NCI-H526 (cell line): ENCODE measurements at places on chromosomes 3 and 15.
A peak's percentile ranks its signal among the peaks of the same experiment; 100 is the strongest.

DNA sequence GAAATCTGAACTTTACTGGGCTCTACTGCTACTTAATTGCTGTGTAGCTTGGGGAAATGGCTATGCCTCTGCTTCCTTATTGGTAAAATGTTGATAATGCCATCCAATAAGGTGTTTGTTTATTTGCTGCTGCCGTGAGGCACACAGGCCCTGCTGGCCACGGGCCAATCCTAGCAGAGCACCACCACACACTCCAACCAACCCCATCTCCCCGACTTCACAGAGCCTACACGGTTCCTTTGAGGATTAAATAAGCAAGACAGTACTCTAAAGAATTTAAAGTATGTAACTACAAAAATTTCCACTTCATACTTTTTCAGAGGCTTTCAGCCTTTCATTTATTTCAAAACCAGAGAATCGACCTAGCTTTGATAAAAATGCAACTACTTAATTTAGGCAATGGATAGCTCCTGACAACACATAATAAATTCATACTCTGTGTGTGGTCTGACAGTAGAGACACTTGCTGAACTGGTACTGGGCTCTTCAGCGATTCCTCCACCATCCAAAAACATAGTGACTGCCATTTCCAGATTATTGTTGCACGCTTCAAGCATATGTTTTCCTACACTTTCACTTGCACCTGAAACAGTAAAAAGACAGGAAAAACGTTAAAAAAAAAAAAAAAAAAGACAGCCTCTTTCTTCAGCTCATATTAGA is 25.3 kb downstream of the UBXN7 start:
- no peak for DNase-seq

- peak; percentile 21 for DNase-seq
These were observed 52.2 kb downstream of the EXOG start for GRCh38 chr3:38548154-38548931.

DNA sequence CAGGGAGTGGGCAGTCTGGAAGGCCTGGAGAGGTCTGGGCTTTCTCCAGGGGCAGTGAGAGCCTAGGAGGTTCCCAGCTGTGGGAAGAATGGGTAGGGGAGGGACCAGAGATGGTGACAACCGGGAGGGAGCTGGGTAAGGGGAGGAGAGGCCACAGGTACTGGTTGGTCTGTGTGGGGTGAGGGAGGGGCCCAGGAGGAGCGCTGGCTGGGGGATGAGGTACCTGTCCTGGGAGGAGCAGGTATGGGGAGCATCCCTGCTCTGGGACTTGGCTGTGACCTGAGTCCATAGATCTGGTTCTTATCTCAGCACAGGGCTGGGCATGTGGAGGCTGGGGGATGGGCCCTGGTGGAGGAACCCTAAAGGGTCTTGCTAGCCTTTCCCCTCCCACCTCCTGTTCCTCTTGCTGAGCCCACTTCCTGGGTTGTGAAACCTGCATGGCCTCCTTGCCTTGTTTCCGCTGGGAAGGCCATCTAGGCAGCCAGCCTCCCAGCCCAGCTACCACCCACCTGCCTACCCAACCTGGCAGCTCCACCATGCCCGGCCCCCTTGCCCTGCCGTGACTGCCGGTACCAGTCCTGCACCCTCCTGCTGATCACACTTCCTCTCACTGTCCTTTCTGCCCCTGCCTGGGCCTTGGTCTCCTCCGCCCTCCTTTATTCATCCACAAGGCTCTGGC is 11.0 kb downstream of the PRKCD start:
- DNase-seq: no peak

DNA sequence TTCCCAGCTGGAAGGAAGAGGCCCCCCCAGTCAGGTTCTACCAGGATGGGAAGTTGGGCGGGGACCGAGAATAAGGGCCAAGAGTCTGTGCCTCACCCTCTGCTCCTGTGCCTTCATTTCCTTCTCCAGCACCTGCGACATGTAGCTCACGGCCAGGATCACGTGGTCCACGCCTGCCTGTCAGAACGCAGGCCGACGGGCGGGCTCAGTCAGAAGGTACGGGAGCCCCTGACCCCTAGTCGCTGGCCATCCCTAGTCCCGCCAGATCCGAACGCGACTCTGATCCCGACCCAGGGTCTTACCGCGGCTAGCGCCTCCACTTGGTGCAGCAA is 489 bp downstream of the GMPPB start:
- DNase-seq: peak; percentile 29

DNA sequence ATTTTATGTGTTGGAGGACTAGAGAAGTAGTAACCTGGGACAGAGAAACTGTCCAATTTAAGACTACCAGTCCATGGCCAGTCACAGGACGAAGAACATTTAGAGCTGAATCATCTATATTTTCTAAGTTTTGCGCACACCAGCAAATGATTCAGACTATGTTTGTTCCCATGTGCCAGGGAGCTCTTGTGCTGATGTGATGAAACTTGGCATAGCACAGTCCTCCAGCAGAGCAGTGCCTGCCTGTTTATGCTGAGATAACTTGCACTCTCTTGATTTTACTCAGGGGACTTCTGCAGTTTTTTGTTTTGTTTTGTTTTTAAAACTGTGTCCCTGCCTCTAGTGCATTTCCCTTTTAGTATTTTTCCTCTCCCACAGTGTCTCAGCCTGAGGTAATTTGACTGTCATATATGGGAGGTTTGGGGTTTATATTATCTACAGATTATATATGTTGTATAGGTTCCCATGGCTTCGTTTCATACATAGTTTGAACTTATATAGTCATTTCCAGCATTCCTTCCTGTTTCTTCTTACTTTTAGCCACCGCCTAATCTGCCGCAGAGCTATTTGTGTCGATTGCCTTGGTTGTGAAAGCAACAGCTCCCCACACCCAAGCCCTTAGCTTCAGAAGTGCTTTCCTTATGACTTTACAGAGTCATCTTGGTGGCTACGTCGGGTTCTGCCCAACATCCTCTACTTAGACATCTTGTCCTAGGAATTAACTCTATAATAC is 45.5 kb downstream of the PPM1L start:
- no peak for DNase-seq

- no peak for DNase-seq
These were observed 21.9 kb upstream of the PLSCR2 start for GRCh38 chr3:146491303-146491702.

DNA sequence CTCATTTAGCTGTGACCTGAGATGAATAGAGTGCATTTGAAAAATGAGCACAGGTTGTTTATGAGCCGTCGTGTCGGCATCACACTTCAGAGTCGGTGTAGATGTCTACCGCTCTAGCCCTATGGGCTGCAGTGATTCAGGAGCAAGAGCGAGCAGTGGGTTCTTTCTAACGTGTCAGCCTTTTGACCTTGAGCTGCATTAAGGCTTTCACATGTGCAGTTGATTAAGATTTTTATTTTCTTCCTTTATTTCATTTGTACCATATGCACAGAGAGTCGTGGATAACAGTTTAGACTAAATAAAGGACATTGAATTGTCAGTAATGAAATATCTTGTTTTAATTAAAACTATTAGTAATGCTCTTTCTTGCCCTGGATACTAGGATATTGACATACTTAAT is 368.2 kb downstream of the PTPRG start:
- no peak for DNase-seq

- DNase-seq: peak; percentile 27
These were observed 58.2 kb downstream of the RAB7A start for GRCh38 chr3:128784232-128784631.

DNA sequence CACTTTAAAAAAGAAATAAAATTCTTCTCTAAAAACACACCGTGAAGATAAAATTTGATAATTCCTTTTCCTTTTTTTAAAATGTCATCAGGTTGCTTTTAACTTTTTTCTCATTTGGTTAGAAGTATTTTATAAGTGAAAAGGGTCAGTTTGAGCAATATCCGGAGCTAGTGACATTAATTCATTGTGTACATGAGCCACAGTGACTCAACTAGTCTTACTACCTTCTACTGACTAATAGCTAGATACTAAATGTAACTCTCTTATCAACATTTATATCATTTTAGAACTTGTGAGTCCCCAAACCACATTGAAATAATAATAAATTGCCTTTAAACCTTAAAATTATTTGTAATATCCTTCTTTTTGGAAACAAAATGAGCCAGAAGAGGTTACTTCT is 101.2 kb upstream of the ZBTB20 start:
- DNase-seq: no peak

DNA sequence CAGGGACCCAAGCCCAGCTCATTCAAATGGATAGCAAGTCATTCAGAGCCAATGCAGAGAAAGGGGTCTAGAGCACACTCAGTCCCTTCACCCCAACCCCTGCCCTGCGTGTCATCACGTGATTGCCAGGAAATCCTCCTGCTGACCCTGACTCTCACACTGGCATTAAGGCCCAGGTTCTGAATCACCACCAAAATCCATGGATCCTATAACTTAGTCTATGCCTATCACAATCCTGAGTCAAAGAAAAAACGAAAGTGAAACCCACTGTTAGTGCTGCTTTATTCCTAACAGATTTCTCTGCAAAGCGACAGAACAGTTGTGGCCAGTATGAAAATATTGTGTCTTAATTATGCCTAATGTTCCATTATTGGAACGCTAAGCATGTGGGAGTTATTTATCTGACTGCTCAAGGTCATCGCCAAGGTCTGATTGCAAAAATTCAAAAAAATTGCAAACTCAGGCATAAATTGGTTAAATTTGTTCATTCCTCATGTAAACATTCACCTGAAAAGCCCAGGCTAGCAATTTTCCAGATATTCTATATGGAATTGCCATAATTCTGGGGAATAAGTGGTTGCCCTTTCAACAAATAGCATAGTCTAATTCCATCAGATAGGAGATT is 108.7 kb upstream of the EIF1B start:
- DNase-seq: no peak

- DNase-seq: peak; percentile 46
These were observed 6.5 kb downstream of the FBN1 start for GRCh38 chr15:48638963-48639362.

DNA sequence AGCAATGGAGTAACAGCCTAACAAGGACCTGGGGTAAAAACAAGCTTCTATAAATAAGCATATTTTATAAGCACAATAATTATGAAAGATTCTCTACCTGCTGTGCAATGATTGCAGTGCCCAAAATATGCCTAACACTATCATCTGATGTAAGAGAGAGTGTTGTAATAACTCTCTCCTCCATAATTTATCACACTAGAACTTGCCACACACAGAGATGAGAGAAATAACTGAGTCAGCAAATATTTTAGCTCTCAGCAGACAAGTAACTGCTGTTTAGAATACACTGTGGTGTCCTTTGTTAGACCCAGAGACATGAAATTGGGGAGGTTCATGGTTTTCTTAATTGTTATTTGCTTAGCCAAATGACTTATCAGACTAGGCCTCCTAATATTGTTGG is 105.3 kb upstream of the ACP3 start:
- peak; percentile 20 for DNase-seq

DNA sequence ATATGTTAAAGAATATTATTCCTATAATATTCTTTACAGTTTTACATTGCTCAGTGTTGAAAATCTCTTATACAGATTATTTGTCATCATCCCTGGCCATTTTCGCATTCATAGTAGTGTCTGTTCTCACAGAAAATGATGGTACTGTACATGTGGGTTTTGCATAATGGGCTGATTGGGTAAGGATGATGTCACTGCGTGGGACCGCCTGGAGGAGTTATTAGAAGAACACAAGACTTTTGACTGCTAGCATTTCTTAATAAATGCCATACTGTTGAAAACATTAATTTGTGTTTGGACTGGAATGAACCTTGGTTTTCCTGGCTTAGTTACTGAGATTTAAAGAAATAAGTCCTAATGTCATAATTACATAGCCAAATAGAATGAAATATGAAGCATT is 20.3 kb downstream of the LRCH3 start:
- no peak for DNase-seq

DNA sequence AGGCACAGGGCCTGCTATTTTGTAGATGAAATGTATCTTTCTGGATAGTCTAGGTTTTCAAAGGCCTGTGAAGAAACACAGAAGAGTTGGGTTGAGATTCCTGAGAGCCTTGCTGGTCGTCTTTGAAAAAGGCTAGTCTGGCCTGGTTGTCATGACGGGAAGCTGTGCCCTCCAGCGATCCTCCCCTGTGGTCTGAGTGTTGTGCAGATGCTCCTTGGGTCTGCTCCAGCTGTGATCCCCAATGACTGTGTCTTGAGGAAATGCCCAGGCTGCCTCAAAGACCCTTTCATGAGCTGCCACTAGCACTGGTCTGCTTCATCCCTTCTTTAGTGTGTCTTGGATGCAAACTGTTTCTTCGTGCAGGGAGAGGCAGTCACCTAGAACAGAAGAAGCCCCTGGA is 111.0 kb upstream of the SYNPR start:
- DNase-seq: no peak

DNA sequence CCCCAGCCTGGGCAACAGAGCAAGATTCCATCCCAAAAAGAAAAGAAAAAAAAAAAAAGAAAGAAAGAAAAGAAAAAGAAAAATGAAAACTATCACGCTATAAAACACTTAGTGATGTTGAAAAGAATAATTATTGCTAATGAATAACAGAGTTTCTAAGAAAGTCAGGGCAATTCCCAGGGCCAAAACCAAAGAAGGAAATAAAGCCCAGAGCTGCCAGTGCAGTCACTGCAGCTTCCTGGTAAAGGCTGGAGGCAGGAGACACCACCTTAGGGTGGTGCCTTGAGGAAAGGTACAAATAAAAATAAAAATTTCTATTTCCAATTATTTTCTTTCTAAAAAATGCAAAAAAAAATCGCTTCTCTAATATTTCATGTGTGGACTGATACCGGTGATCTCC is 19.7 kb upstream of the UACA start:
- no peak for DNase-seq

- no peak for DNase-seq
These were observed 102.7 kb upstream of the AADACL2 start for GRCh38 chr3:151630938-151631441.

GRCh38 chr3:100947119-100947518 is 46.1 kb downstream of the ABI3BP start:
- DNase-seq: no peak

DNA sequence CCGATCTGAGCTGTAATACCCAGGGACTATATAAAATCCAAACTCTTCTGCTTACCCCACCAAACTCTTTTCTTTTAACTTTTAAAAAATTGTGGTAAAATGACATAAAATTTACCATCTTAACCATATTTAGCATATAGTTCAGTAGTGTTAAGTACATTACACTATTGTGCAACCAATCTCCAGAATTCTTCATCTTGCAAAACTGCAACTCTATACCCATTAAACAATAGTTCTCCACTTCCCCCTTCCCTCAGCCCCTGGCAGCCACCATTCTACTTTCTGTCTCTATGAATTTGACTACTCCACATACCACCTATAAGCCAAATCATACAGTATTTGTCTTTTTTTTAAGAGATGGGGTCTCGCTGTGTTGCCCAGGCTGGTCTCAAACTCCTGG is 38.7 kb downstream of the SENP8 start:
- DNase-seq: no peak

GRCh38 chr3:127835993-127836882 is 13.9 kb upstream of the MGLL start:
- no peak for DNase-seq
